ENCODE measurements at places on chromosomes 13 and 19.

GRCh38 chr13:82569581-82569980 lies 1312.7 kb downstream of the SLITRK1 start:
- DNase-seq = no peak

DNA sequence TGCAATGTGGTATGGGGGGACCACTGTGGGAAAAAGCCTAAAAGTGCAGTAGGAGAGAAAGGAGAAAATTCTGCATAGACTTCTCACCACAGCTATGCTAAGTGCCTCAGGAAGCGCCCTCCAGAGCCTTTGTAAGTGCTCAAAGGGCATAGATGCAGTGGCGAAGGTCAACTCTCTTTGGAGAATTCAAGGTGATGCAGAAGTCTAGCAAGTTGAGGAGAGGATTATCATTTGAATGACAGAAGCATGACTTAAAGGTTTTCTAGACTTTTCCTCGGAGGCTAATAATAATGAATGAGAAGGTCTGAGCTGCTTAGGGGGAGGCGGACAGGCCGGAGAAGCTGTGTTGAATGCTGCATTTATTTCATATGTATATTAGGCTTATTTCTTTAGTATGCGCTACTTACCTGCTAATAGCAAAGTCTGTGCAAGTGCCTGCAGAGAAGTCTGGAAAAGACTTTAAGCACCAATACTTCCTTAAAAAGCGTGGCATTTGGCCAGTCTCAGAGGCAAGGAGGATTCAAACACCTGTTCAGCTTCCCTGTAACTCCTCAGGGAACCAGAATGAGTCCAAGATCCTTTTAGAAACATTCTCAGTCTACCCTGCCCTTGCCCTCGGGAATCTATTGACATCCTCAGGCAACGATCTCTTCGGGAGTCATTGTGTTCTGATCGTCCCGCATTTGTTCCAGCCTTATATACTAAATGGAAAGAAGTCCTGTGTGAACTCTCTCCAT lies 56.2 kb downstream of the FLT1 start:
- no peak for DNase-seq

DNA sequence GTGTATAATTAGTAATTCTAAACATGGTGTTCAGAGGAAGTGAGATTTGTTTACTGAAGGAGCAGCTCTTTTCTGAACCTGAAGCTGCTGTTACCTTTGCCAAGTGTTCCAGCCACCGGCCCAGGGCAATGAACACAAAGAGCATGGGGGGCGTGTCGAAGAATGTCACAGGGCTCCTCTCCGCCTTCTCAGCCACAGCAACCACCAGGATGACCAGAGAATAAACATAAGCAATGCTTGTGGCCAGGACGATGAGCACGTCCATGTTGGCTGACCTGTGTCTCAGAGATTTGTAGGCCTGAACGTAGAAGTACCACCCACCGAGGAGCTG lies 53.1 kb downstream of the ATP7B start:
- no peak for DNase-seq

- no peak for DNase-seq
Observed at GRCh38 chr13:30770929-30771328, 35.6 kb downstream of the ALOX5AP start.

GRCh38 chr13:60433505-60433904 lies 36.5 kb downstream of the TDRD3 start:
- no peak for DNase-seq

- no peak for DNase-seq
Observed at GRCh38 chr13:44810061-44810840, 179.0 kb downstream of the NUFIP1 start.

DNA sequence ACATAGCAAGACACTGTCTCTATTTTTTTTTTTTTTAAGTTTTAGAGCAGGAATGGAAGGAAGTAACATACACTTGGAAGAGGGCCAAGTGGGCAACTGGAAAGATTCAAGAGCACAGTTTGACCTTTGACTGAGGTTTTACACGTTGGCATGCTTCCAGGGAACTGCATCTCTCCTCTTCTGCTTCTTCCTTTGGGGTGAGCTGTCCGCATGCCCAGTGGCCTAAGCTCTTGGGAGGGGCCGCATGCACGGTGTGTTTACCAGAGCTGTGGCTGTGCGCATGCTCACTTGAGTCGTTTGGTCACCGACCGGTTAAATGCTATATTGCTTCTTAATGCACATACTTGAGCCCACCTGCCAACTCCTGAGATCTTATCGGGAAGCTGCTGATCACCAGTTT lies 727.7 kb downstream of the UQCRFS1 start:
- no peak for DNase-seq

GRCh38 chr13:33080972-33081590 lies 64.9 kb downstream of the KL start:
- peak; percentile 32 for DNase-seq

DNA sequence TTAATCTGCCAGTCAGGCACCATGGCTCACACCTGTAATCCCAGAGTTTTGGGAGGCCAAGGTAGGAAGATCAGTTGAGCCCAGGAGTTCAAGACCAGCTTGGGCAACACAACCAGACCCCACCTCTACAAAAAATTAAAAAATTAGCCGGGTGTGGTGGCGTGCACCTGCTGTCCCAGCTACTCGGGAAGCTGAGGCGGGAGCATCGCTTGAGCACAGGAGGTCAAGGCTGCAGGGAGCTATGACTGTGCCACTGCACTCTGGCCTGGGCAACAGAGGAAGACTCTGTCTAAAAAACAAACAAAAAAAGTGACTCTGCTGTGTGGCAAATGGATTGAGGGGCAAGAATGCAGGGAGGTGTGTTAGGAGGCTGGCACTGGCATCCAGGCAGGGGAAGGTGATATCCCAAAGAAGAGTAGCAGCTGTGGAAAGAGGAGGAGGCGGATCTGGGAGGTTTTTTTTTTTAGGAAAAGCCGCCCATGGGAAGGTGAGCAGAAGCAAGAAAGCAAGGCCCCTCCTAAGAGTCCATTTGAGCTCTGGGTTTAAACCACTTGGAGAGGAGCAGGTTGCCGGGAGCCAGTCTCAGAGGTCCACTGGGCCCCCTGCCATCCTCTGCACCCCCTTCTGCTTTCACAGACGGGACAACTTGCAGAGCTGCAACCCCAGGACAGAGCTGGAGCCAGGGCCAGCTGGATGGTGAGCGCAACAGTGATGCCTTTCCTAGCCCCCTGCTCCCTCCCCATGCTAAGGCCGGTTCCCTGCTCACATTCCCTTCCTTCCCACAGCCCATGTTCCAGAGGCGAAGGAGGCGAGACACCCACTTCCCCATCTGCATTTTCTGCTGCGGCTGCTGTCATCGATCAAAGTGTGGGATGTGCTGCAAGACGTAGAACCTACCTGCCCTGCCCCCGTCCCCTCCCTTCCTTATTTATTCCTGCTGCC lies 2.1 kb downstream of the HAMP start:
- no peak for DNase-seq

DNA sequence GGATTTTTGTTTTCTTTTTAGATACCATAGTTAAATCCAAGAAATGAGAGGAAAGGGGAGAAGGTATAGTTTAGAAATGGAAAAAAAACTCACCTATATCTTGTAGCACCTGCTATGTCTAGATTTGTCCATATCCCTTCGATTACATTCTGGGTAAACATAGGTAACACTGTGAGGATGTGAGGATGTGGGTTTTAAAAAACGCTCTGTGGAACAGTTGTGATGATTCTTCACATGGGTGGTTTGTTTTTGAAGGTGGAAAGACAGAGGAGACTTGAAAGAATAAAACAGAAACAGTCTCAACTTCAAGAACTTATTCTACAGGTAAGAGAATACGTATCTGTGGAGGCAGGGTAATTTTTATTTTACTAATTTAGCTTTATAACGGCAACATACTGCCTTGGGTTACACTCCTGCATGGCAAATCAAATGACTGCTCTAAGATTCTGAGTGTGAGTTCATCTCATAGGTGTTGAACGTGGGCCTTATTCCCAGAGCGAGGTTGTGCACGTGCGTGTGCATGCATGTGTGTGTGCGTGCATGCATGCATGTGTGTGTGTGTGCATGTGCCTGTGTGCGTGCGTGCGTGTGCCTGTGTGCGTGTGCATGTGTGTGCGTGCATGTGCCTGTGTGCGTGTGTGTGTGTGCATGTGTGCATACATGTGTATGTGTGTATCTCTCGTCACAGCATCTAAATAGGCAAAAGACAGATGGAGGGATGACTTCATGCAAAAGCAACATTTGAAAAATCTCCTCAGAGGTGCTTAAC lies 23.5 kb downstream of the ATP4B start:
- no peak for DNase-seq

DNA sequence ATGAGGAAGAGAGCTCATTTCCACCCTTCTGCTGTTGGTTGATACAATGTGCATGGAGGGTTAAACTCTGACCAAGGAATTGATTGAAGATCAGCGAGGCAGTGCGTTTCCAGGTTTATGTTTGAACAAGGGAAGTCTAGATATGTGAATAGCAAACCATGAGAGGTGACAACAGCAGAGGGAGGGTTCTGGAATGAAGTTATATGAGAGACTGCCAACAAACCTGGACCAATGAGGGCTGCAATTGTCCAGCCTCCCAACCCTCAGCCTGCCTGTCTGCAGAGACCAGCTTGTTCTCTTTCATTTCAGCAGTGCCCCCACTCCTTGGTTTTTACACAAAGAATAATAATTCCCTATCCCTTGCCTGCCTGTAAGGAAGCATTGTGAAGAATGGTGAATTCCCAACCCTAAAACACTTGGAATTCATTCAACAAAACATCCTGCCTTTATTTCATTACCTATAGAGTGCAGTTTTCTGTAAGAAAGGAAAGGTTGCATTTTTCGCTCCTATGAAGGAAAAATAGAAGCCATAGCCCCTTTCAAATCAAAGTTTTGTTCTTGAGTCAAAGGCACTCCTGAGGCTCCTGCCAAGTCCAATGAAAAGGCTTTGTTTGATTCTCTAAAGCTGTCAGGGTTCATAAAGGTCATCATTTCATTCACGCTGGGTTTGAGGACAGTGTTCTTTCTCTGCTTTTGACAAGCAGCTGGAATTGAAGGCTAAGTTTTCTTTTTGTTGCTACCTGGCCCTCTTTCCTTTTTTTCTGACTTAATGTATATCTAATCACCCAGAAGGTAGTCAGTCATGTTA lies 53.6 kb upstream of the ABCC4 start:
- no peak for DNase-seq

DNA sequence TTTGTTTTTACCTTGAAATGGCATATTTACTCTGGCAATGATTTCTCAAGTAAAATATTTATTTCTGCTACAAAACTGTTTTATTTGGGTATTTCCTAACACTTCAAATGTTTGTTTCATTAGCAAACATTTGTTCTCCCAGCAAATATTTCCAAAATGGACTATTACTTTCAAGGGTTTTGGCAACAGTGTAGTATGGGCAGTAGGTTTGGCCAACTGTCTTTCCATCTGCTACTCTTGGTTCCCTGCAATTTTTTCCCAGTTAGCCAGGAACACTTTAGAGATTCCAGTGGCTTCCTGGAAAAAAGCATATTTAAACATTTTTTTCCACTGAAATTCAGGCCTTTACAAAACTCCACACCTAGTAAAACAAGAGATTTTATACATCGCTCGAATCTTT lies 466.6 kb downstream of the SLITRK6 start:
- no peak for DNase-seq

DNA sequence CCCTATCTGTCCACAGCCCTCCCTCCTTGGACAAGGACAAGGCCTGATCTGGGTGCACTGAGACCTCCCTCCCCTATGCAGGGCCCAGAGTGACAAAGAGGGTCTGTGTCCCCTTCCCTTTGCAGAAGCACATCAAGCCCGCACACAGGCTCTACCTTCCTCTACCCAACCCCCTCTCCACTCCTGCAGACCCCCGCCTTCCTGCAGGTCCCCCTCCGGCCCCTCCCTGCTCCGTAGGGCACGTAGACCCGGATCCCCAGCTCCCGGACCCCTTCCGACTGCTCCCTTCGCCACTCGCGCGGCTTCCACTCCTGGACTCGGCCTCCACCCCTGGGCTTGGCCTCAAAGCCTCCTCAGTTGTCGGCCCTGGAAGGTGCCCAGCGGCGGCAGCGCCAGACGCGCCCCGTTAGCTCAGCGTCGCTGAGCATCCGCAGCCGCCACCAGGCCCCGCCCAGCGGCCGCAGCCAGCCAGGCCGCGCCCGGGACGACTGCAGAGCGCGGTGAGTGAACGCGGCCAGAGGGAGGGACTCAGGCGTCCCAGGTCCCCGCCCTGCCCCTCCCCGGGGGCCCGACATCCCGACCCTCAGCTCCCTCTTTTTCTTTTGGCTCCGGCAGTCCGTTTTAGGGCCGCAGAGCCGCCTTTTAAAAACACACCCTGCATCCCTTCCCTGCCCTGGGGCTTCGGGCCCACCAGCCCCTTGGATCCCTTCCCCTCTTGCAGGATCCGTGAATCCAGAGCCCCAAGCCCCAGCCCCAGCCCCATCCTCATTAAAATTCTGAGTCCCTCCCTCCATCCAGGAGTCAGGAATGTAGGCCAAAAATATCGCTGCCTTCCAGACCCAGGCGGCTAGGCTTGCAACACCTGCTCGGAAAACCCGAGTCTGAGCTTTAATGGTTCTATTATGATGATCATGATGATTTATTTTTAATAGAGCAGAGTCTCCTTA lies 1.5 kb upstream of the MYADM start:
- DNase-seq = peak; percentile 69

DNA sequence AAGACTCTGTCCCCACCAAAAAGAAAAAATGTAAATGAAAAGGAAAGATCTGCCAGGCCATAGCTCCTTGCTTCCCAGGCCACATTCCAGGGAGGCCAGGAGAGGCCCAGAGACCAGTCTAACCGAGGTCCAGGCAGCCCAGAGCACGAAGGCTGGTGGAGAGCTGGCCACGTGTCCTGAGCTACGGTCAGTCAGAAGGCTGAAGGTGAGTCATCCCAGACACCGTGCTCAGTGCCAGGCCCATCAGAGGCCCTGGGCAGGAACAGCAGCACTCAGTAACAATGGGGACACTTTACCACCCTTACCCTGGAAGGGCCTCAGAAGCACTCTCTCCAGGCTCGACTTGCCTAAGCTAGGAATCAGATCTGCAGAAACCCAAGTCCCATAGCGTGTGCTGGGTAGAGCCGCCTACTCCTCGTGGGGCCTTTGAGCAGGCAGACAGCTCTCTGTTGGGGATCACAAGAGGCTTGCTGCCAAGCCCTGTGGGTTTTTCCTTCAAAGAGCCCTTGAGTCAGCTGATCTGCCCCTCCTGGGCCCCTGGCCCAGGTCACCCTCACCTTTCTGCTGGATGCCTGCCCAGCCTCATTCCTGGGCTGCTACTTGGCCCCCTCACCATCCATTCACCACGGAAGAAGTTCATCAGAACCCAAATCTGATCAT lies 11.6 kb upstream of the DNMT1 start:
- peak; percentile 33 for DNase-seq

DNA sequence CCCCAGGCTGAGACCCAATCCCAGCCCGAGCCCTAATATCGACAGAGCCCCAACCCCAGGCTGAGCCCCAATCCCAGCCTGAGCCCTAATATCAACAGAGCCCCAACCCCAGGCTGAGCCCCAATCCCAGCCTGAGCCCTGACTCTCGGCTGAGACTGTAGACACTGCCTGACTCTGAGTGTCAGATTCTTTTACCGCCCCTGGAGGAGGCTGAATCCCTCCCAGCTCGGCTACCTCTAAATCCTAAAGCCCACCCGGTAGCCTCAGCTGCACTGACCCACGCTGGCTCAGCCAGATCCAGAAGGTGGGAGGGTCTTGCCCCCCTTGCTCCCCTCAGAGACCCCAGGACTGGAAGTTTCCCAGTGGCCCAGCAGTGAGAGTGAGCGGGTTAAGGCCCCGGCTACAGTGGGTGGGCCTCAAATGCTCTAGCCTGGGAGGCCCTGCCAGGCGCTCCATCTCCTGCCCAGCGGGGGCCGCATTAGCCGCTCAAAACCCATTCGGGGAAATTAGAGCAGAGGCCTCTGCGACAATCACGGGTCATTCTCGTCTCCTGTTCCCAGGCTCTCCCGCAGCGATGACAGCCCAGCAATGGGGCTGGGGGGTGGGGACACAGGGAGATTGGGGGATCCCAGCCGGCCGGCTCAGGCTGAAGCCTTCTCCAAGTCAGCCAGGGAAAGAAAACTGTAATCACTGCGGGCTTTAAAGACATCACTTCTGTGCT lies 43.8 kb downstream of the ZNRF4 start:
- DNase-seq = no peak

- peak; percentile 82 for DNase-seq
Observed at GRCh38 chr19:17680230-17680722, 7.9 kb downstream of the UNC13A start.

Measured in dermis microvascular lymphatic vessel endothelial cell (primary cell).